M059J (cell line): ENCODE measurements at places on chromosomes 12 and 14.

DNA sequence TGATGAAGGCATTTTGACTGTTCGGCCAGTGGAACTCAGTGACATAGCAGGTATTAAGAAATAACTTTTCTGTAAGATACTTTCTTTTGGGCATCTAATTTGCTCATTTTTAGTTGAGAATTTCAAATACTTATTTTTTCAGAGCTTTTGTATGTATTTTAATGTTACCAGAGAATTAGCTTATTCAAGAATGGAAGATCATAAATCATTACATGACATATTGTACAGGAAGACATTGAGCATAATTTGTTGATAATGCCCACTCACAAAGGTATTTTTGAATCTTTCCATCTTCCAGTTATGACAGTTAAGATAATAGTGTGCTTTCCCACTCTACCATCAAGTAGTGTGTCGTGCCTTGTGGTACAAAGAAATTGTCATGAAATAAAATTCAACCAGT is 36.5 kb downstream of the TMEM117 start:
- DNase-seq = no peak

DNA sequence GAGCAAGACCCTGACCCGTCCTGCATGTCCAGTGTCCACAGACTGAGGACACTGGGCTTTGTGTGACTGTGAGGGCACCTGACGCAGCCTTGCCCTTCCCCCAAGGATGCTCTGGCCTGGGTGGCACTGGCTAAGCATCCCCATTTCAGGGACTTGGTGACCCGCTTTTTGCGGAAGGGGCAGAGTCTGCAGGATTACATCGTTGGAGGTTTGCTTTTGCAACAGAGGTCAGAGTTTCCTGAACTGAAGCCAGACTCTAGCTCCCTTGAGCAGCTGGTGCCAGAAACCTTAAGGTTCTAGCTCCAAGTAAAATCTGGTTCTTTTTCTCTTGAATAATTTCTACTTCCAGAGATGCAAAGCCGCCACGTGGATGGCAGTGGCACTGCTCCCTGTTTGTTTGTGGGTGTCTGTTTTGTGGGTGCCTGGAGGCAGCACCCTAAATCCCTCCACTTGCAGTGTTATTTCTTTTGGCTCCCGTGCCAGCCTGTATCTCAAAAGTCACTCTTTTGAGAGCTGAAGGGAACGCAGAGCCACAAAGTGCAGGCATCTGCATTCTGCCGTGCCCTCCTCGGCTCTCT is 184.7 kb downstream of the TSPAN9 start:
- DNase-seq = no peak

DNA sequence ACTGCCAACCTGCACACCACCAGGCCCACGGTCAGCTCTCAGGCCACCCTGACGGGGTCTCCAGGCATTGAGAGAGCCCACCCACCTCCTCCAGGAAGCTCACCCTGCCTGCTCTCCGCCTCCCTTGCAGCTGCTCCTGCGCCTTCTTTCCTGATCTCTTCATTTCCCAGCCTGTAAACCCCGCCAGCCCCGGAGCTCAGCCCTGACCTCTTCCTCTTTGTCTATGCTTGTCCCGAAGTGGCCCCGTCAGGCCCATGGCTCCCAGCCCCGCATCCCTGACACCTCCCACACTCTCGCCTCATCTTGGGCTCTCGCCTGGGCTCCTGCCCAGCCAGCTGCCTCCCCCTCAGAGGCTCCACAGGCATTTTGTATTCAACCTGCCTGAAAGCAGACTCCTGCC is 139.3 kb downstream of the CALM1 start:
- no peak for DNase-seq

- DNase-seq = peak; percentile 91
These were observed 781.4 kb upstream of the TMEM132C start for GRCh38 chr12:127485528-127485927.

DNA sequence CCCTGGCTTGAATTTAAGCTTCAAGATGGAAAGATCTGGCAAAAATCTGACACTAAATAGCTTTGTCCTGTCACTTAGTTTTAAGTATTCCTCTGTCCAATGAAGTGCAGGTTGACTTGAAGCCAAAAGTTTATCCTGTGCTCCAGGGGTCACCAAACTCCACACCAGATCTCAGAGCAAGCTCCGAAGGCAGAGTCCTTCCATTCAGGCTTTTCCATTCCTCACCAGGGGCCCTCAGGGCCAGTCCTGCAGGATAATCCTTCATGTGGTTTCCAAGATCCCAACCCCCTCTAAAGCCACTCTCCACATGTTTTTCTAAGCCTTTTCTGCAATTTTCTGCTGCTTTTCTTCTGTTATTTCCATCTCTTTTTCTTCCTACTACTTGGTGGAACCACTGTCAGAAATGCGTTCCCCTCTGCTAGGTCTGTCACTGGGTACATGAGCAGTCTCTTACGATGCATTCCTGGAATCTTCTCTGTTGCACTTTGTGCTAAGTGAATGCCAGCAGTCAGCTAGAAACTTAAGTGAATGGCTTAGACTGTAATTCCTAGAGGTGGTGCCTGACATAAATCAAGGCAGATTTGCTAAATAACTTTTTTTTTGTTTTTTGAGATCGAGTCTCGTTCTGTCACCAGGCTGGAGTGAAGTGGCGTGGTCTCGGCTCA is 251.4 kb downstream of the MSRB3 start:
- DNase-seq = peak; percentile 38

GRCh38 chr14:74190927-74191575 is 48.2 kb upstream of the VSX2 start:
- DNase-seq = no peak

- DNase-seq = no peak
These were observed 21.7 kb downstream of the PPFIBP1 start for GRCh38 chr12:27545665-27546064.

DNA sequence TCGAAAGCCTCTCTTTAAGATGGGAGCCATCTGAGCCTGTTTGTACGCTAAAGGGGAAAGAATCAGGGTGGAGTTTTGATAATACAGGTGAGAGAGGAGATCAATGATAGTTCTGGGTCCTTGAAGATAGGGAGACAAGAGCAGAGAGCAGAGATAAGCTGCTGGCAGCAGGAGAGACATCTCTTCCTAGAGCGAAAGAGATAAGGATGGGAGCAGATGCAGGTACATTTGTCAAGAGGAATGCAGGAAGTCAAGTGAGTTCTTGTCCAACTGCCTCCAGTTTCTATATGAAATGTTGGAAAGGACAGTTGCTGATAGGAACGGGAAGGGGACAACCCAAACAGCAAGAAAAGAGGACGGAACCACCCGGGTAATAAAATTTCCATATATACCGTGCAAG is 24.7 kb upstream of the HIF1A start:
- no peak for DNase-seq

- peak; percentile 63 for DNase-seq
These were observed 17.1 kb downstream of the FOS start for GRCh38 chr14:75295491-75296345.

GRCh38 chr12:1882850-1883470 is 35.5 kb downstream of the CACNA2D4 start:
- DNase-seq = no peak

DNA sequence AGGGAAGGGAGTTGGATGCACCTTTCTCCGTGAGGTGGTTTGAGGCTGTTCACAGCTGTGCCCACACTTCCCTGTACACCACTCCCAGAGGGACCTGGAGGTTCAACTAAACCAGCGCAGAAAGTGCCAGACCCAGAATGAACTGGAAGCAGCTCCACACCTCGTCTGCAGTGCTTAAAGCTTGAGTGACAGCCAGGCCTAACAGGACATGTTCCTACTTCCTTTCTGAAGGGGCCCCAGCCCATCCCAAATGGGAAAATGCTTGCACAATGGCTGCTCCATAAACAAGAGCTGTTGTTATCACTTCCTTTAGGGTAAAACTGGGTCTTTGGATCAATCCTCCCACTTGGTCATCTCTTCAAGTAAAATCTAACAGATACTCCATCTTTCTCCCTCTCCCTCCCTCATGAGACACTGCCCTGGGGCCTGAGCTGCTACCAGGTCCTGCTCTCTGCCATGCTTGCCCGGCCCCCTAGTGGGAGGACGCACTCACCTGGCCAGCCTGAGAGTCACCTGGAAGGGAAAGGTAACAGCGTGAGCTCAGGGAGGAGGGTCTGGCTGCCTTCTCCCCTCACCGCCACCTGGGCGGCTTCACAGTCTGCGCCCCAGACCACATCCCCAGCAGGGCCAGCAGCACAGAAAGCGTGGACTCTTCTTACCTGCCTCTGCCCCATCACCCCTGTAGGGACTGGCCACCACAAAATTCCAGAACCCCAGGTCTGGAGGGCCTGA is 33.5 kb downstream of the ISCA2 start:
- no peak for DNase-seq

DNA sequence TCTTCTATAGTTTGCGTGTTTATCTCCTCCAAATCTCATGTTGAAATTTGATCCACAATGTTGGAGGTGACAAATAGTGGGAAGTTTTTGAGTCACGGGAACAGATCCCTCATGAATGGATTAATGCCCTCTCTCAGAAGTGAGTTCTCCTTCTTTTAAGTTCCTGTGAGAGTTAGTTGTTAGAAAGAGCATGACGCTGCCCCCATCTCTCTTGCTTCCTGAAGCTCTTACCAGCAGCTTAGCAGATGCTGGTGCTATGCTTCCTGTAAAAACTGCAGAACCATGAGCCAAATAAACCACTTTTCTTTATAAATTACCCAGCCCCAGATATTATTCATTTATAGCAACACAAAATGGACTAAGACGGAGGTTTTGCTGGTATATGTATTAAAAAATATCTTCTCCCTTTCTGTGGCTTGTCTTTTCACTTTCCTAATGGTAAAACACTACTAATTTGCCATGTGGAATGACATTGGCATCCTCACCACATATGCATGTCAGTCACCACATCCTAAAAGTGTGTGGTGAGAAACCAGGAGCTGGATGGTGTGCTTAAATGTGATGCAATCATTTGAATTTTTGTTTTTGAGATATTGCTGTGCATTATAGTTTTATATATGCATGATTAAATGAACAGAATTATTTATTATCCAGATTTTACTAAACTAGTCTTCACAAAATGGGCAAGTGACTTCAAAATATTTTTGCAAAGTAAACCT is 449.3 kb downstream of the ADAMTS20 start:
- peak; percentile 35 for DNase-seq

GRCh38 chr12:87760943-87761342 is 268.3 kb downstream of the C12orf50 start:
- DNase-seq = no peak

DNA sequence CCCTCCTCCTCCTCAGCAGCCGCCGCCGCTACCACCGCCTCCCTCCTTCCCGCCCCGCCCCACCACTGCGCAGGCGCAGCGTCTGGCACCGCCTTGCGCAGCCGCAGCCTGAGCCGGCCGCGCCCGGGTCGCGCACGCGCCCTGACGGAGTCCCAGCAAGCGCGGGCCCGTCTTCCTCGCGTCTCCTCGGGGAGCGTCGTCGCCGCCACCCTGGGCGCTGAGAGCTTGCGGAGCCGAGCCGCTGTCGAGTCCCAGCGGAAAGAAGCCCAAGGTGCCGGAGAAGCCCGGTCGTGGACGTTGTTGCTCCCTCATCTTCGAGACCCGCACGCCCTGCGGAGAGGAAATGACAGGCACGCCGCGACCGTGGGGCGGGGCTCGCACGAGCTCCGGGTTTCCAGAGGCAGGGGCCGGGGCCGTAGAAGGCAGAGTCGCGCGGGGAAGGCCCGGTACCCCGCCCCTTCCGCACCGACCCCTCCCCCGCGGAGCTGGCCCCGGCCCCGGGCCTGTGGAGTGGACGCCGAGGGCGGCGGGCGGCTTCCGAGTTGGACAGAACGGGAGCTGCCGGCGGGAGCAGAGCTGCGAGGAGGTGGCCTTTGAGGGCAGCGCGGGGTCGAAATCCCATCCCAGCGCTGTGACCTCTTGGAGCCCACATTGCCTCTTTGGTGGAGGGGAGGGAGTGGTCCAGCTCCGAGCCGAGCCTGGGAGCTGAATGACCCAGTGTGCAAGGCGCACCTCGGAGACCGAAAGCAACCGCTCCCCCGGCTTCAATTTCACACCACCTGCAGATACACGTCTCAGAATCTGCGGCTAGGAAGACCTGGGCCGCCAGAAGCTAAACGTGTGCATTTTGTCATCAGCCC is 469 bp upstream of the RAB35 start:
- peak; percentile 88 for DNase-seq

DNA sequence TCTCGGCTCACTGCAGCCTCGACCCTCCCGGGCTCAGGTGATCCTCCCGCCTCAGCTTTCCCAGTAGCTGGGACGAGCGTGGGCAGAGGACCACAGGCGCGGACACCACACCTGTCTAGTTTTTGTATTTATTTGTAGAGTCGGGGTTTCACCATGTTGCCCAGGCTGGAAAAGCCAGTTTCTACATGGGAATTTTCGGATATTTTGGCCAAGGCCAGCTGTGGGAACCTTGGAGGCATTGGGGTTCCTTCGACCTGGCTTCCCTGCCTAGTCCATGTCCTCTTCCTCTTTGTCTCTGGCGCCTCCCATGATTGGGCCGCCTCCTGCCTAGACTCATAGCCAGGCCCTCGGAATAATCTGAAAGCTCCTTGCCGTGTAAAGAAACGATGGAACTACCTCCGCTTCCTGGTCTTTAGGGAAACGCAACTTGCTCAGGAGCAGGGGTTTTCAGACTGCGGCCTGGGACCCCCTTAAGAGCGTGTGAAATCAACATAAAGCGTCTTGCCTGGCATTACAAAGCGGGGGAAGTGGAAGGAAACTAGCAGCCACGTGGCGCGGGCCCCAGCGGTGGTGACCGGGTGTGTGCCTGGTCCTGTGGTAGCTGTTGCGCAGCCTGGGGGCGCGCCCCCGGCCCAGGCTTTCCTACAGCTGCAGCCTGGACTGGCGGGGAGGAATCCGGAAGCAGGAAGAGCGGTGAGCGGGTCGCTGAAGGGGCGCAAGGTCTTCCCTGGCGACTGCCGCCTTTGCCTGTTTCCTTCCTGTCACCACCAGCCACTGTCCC is 1.4 kb upstream of the HSP90AA1 start:
- DNase-seq = no peak

DNA sequence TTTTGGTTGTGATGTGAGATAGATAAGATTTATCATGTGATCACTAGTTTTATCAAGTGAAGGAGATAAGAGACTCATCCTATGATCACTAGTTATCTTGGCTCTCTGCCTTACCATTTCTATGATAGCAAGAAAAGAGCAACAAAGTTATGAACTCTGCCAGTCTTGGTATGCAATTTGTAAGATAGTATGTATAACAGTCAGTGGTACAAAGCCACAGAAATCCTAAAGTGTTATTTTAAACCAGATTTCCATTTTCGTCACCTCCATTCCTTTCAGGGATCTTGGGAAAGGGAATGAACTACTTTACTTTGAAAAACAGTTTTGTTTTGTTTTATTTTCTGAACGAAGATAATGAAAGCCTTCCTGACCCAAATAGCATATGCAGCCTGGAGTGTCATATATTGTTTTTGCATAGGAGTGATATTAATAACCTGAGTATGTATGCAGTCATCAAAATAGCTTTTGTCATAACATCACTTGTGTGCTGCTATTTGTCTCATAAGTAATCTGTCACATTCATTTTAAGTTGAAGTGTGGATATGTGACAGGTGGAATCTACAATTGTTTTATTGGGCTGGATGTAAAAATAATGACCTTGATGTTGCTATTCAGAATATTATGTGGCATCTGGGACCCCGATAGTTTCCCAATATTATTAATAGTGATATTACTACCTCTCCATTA is 35.0 kb downstream of the FLRT2 start:
- no peak for DNase-seq

DNA sequence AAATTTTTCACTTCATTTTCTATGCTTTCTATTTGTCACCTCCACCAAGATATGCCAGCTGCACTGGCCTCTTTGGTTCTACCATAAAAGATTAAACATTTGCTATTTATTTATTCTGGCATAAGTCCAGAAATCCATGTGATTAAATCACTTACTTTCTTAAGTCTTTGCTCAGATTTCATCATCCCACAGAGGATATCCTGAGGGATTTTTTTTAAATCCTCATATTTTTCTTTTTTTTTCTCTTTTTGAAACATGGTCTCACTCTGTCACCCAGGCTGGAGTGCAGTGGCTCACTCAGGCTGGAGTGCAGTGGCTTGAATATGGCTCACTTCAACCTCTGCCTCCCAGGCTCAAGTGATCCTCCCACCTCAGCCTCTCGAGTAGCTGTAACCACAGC is 645.4 kb upstream of the ATXN7L3B start:
- DNase-seq = peak; percentile 6
